ENCODE measurements at places on chromosomes 6 and 20.
A peak's percentile ranks its signal among the peaks of the same experiment; 100 is the strongest.

- no peak for DNase-seq
These were observed 15.7 kb upstream of the MYT1 start for GRCh38 chr20:64148581-64148980.

DNA sequence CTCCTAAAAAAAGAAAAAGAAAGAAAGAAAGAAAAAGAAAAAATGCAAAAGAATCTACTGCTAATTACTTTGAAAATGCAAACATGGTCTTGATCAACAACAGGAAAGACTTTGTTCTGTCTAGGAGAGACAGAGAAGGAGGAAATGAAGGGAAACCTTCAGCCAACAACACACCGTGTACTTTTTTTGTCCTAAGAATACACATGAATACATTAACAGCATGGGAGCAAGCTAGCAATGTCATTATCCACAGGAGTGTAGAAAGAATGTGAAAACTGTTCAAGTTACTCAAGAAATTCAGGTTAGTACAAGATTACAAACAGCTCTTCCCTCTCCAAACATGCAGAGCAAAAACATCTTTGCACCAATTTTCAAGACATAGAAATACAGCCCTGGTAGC is 326.3 kb downstream of the UBE3D start:
- DNase-seq, result no peak

DNA sequence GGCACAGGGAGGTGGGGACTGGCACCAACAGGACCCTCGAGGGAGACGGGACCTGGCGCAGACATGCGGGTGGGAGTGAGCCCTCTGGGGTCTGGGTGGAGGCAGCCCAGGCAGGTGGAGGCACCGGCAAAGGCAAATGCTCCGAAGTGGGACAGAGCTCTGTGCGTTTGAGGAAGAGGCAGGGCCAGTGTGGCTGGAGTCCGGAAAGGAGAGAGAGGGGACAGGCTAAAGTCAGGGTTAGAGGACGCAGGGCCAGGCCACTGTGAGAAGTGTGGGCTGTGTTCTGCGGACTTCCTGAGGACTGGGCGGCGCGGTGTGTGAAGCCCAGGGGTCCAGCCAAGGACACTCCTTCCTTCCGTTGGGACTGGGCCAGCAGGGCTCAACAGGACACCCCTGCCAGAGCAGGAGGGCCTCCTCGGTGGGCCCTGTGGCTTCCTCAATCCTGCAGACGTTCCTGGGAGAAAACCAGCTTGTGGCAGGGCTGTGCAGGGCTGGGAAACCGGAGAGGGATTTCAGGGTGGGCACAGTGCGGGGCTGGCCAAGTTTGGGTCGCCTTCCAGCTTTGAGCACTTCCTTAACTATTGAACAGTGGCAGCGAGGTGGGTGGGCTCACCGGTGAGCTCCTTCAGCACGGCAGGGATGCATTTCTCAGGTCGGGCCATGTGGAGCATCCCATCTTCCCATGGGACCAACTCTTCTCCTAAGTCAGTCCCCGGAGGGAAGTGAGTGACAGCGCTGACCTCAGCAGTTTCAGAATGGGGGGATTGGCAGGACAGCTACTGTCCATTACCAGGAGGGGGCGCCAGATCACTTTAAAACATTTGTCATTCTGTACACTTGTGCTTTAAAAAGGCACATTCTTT is 22.5 kb downstream of the MOCS3 start:
- peak; percentile 63 for DNase-seq

GRCh38 chr6:117729613-117730012 is 54.3 kb downstream of the NUS1 start:
- DNase-seq, result no peak

- DNase-seq, result peak; percentile 15
These were observed 36.5 kb downstream of the PLCG1 start for GRCh38 chr20:41173791-41174341.

GRCh38 chr6:134422426-134423231 is 104.7 kb upstream of the SGK1 start:
- no peak for DNase-seq

GRCh38 chr6:26065952-26066380 is 21.3 kb upstream of the HFE start:
- DNase-seq, result peak; percentile 85
